ENCODE measurements at places on chromosomes 12 and 14.

- no peak for DNase-seq
Measured at GRCh38 chr12:103829092-103829491, 11.9 kb downstream of the NT5DC3 start.

GRCh38 chr14:72630374-72630773 is 263.5 kb downstream of the DPF3 start:
- peak; percentile 30 for DNase-seq

DNA sequence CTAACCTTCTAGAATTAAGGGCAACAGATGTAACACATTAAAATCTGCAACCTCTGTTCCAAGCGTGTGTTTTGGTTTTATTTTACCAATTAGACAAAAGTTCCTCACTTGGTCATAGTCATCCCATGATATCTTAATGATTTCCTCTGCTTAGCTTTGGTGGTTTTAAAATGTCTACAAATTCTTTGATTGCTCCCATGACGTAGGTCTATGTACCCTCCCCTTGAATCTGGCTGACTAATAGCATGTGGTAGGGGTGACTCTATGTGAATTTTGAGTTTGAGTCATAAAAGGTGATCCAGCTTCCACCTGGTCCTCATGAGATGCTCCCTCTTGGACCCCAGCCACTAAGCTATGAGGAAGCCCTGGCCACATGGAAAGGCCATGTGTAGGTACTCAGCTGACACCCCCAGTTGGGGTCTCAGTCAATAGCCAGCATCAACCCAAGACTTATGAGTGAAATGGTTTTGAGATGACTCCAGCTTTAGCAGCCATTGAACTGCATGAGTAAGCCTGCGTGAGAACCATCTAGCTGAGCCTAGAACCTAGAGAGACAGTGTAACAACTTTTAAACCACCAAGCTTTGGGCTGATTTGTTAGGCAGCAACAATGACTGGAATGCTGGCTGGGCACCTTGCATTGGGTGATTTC is 247.1 kb downstream of the MSRB3 start:
- no peak for DNase-seq

DNA sequence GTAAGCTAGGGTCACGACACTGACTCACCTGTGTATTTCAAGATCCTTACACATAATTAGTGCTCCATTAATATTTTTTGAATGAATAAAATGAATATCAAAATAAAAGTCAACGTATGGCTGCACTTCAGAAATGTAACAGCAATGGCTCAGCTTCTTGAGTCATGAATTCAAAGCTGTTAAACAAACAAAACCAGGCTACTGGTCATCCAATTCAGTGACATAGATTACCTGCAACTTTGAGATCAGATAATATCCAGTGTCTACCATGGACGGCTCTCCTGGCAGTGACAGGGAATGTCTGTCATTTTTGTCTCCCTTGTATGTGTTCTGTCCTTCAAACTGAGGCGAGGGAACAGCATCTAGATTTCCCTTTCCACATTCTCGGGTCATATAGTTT is 225.6 kb downstream of the EFCAB11 start:
- no peak for DNase-seq

DNA sequence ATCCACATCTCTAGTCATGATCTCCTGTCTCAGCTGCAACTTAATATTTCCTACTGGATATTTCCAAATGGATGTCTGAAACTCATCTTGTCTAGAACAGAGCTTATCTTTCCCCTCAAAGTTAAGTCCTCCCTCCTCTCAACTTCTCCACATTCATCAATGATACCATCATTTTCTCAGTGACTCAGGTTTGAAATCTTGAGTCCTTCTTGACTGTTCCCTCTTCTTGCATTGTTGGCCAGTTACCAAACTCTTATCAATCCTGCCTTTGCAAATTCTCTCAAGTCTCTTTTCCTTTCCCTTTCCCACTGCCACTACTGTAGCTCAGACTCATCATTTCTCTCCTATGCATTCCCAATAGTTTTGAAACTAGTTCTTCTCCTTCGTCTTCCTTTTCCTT is 14.3 kb upstream of the CHURC1 start:
- no peak for DNase-seq

DNA sequence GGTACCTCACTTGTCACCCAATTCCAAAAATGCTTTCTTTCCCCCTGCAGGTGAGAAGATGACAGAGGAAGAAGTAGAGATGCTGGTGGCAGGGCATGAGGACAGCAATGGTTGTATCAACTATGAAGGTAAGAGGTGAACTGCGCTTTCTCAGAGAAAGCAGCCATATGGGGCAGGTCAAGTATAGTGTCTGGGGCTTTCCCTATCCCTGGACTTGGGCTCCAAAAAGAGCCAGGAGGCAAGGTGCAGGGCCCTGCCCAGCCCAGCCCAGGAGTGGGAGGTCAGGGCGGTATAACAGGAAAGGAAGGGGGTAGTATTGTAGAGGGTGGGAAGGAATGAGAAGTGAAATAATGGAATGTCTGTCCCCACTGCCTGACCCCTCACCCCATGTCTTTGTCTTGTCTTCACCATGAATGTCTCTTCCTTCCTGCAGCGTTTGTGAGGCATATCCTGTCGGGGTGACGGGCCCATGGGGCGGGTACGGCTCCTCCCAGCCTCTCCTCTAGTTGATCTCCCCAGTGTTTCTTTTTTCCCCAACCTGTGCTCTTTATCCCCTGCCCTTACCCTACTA is 2.1 kb downstream of the MYL6 start:
- DNase-seq, result peak; percentile 76

DNA sequence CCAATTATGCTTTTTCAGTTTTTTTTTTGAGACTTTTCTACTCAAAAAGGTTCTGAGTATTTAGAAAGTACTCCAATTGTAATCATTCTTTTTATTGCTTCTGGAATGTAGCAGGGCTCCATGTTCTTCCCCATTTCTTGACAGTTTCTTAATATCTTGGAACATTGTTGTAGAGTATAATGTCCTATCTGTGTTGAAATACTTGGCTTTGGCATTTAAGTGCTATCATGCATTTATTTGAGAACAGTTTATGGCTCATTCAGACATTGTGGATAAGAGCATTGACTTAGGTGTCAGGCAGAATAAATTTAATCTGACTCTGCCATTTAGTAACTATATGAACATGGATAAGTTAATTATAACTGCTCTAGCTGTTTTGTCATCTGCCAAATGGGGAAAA is 28.3 kb downstream of the ADIPOR2 start:
- no peak for DNase-seq

GRCh38 chr12:92554158-92555073 is 148.4 kb upstream of the PLEKHG7 start:
- no peak for DNase-seq

GRCh38 chr12:123822804-123823203 is 60.7 kb downstream of the DNAH10 start:
- no peak for DNase-seq

- no peak for DNase-seq
Measured at GRCh38 chr14:55099756-55100155, 29.3 kb upstream of the LGALS3 start.

DNA sequence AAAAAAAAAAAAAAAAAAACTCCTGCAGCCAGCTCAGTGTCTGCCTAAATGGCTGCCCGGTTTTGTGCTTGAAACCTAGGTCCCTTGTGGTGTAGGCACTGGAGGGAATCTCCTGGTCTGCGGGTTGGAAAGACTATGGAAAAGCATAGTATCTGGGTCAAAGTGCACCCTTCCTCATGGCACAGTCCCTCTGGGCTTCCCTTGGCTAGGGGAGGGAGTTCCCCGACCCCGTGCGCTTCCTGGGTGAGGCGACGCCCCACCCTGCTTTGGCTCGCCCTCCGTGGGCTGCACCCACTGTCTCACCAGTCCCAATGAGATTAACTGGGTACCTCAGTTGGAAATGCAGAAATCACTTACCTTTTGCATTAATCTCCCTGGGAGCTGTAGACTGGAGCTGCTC is 14.3 kb downstream of the PTCSC3 start:
- no peak for DNase-seq

DNA sequence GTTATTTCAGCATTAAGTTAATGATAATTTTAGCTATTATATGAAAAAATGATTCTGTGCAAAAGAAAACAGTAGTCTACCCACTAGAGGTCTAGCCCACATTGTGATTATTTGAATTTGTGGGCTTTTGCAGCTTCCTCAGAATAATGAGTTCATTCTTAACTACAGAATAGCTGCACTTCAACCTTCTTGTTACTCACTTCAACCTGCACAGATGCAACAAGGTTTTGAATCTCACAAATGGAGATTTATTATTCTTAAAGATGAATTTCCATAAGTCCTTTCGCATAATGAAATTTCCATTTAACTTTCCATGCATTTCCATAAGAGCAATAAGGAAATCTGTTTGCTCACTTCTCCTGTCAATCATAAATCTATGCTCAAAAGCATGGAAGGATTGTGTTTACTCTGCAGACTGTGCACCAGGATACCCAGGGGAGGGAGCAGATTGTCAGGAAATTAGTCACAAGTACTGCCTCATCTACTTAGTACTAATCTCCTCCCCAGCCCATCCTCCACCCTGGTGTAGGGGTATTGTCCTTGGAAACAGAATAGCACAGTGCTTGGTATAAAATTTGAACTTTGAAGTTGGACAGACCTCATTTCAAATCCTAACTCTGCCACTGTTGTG is 24.1 kb downstream of the PTGER2 start:
- no peak for DNase-seq

GRCh38 chr14:52948039-52948438 is 2.8 kb downstream of the FERMT2 start:
- DNase-seq, result no peak

DNA sequence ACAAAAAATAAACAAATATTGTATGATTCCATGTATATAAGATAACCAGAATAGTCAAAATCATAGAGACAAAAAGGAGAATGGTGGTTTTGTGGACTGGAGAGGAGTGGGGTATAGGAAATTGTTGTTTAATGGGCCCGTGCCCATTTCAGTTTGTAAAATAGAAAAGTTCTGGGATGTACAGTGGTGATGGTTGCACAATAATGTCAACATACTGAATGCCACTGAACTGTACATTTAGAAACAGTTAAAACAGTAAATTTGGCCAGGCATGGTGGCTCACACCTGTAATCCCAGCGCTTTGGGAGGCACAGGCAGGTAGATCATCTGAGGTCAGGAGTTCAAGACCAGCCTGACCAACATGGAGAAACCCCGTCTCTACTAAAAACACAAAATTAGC is 40.1 kb downstream of the NUMB start:
- DNase-seq, result no peak

GRCh38 chr14:83520837-83521236 is 1987.2 kb upstream of the SEL1L start:
- DNase-seq, result no peak

GRCh38 chr14:100657780-100658179 is 68.9 kb upstream of the DLK1 start:
- no peak for DNase-seq

- DNase-seq, result no peak
Measured at GRCh38 chr12:87259391-87259790, 769.8 kb downstream of the C12orf50 start.

GRCh38 chr12:39048395-39048794 is 143.0 kb upstream of the CPNE8 start:
- no peak for DNase-seq

GRCh38 chr12:116856729-116857128 is 24.5 kb downstream of the HRK start:
- no peak for DNase-seq

- no peak for DNase-seq
Measured at GRCh38 chr12:51779876-51780275, 68.6 kb downstream of the FIGNL2 start.

- no peak for DNase-seq
Measured at GRCh38 chr12:14630793-14631192, 63.1 kb upstream of the PLBD1 start.

Measured in activated CD8-positive, alpha-beta memory T cell treated with anti-CD3 and anti-CD28 coated beads for 24 hours (primary cell).